ENCODE measurements at places on chromosomes 5 and 9. TPM values are rescaled to one million over a fixed set of nuclear protein-coding genes. Genes with fewer than 3 reads are reported as not detected.
A peak's percentile ranks its signal among the peaks of the same experiment; 100 is the strongest.

Gene SLC6A7
- 2.9 TPM for total RNA-seq

Gene MARCOL
- not detected for total RNA-seq

Gene NR3C1
- 13.0 TPM for total RNA-seq

Gene ISL1
- total RNA-seq = 2.4 TPM

Gene CEL
- 0.41 TPM for total RNA-seq

Gene CDC25C
- 2.4 TPM for total RNA-seq

Gene GPR150
- total RNA-seq = not detected

Gene PCDHGA11
- total RNA-seq = 10.6 TPM

Gene FAXDC2
- 2.4 TPM for total RNA-seq

Gene PROB1
- under 0.01 TPM for total RNA-seq

Gene SPATA31D4
- total RNA-seq = not detected

Gene TAF11L10
- not detected for total RNA-seq

DNA sequence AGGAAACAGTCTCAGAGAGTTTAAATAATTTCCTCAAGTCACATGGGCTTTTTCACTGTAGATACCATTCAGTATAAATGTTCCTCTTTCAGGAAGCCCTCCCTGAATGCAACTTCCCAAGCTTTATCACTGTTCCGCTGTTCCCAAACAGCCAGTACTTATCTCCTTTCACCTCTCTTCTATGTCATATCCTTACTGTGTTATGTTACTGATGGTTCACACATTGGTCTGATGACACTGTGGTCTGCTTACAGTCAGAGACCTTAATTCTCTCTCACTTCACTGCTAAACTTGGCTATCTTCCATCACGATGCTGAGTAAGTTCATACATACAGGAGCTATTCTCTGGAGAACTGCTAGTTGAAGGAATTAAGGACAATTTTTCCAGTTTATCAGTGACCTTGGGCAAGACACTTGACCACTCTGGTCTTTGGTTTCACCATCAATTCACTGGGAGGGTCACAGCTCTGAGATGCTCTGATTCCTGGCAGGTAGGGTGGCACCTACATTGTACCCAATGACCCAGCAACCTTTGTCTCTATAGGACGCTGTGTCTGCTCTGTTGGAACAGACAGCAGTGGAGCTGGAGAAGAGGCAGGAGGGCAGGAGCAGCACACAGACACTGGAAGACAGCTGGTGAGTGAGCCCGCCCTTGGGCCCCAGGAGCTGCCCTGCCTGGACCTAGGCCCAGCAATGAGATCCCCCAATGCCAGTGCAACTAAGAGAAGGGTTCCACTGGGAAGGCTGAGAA is 42.1 kb upstream of the RARS1 start:
- DNase-seq = no peak

DNA sequence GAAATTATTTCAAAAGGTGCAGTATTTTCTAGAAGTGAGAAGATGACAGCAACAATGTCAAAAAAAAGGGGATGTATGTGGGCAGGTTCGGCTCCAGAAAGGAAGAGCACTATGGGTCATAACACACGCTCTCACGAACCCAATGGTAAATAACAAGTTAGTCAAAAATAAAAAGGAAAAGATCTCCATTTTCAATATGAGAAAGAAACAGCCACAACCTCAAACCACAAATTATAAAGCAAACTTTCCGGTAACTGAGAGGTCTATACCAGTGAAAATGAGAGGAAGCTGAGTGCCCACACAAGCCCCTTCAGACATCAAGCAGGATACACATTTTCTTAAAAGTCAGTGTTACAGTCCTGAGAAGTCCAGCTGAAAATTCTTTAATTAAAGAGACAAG is 398.5 kb upstream of the RPS23 start:
- no peak for DNase-seq

DNA sequence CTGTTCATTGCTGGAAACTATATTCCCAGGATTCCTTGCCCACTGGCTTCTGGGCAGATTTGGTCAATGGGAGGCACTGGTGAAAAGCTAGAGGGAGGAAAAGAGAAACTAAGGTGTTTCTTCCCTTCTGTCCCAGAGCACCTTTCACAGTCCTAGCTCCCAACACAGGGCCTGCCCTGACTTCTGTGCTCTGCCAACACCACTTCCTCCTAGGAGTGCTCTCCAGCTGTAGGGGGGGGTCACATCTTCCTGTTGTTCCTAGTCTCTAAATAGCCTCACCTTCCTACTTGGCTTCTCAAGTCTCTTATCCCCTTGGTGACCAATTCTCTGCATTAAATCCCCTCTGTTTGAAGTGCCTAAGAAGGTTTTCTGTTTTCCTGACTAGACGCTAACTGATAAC is 115.4 kb downstream of the ADRB2 start:
- no peak for DNase-seq

GRCh38 chr5:154648706-154649105 is 106.5 kb upstream of the LARP1 start:
- no peak for DNase-seq

- DNase-seq = no peak
These were observed 17.4 kb downstream of the DNAJA1 start for GRCh38 chr9:33042473-33042872.

DNA sequence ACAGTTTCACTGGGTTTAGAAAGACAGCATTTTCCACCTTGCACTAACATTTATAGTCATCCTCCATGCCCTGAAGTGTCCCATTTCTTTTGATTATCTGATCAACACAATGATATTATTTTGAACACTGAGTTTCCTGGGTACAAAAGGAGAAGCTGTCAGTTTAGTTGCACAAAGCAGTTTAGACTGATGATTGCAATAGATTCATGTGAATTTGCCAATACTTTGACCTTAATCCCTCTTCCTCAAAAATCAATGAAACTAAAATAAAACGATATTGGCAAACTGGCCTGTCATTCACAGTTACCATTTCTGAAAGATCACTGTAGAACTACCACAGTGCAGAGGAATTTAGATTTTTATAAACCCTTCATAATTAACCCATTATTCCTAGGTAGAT is 34.2 kb upstream of the RASGRF2 start:
- no peak for DNase-seq

GRCh38 chr5:31116466-31117031 is 76.9 kb upstream of the CDH6 start:
- no peak for DNase-seq

DNA sequence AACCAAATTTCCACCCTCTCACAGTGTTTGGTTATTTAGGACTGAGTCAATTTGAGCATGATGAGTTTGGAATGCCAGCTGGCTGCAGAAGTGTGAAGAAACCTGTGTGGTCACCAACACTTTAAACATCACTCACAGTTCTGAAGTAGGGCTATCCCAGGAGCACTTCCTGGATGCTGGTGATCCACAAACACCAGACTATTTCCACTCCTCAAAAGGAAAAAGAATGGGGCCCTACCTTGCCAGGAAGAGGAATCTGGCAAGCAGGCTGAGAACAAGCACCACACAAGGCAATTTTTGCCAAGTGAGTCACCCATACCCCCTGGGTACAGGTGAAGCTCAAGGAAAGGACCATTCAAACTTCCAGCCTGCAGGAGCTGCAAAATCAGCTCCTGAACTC is 294.2 kb upstream of the PTGER4 start:
- no peak for DNase-seq

- DNase-seq = no peak
These were observed 1.4 kb downstream of the TUBB4B start for GRCh38 chr9:137242269-137243203.

DNA sequence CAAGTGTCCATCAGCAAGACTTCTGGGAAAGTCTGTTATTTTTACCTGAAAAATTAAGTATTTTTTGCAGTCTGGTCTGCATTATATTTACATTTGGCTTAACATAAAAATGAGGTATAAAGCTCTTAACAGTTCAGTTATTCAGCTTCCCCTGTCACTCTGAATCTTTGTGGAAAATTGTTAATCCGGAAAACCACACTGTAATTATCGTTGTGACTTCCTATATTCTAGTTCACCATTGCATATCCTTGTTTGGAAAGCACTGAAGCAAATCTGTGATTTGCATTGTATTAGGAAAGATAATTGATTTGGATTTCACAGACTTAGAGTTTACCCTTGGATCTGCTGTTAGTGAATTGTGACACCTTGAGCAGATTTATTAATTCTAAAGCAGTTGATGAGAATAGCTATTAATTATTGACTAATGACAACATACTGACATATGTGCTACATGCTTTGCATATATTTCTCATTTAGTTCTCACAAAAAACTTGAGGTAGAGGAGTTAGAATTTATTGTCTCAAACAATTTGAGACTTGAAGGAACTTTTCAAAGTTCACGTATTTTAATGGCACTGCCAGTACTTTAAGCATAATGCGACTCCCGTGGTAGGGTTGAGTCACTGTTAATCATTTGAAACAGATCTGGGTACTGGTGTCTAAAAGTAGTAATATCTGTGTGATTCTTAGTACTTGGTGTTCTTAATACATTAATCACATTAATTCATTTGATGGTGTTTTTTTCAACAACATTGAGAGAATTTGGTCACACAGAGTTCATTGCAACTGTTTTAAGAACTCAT is 71.8 kb upstream of the LRRC70 start:
- DNase-seq = no peak

GRCh38 chr9:757246-757881 is 84.1 kb upstream of the DMRT1 start:
- peak; percentile 49 for DNase-seq

- no peak for DNase-seq
These were observed 311.9 kb upstream of the TRPC7 start for GRCh38 chr5:136677217-136677616.

DNA sequence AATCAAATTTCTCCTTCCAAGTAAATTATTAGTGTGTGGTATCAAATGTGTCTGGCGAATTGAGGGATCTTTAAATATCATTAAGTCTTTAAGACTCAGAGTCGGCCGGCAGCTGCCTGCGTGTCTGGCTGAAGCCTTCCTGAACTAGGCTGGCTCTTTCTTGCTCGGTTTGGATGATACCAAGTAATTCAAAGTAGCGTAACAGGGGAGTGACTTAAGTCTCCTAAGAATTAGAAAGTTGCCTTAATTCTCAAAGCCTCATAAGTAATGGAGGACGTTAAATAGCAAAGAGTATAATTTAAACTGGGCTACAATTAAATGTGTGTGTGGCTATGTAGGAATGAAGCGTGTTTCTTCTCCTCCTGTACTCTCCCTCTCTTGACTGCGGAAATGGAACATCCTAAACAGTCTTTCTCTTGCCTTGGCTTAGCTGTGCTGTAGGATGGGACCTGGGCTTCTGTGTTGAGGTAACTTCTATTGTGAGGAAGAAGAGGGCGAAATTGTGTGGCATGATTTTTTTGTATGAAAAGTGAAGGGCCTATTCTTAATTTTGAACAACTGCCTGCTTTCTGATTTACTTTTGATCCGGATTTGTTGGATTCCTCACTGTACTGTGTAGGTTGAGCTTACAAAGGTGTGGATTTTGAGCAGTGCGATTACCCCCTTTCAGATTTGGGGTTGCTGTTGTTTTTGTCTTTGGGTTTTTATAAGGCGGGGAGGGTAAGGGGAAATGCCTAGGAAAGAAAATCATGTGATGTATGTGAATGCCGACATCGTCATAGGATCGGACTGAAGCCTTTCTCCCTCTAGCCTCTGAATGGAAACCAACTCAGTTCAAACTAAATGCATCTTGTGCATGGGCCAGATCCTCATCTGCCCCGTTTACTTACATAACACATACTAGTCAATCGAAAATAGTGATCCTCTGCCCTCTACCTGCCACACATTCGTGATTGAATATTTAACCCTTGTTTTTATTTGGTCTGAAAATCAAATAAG is 29.9 kb downstream of the CPEB4 start:
- DNase-seq = no peak

Measured in frontal cortex (tissue), 4 donors.